ENCODE measurements at places on chromosomes 4 and X.

DNA sequence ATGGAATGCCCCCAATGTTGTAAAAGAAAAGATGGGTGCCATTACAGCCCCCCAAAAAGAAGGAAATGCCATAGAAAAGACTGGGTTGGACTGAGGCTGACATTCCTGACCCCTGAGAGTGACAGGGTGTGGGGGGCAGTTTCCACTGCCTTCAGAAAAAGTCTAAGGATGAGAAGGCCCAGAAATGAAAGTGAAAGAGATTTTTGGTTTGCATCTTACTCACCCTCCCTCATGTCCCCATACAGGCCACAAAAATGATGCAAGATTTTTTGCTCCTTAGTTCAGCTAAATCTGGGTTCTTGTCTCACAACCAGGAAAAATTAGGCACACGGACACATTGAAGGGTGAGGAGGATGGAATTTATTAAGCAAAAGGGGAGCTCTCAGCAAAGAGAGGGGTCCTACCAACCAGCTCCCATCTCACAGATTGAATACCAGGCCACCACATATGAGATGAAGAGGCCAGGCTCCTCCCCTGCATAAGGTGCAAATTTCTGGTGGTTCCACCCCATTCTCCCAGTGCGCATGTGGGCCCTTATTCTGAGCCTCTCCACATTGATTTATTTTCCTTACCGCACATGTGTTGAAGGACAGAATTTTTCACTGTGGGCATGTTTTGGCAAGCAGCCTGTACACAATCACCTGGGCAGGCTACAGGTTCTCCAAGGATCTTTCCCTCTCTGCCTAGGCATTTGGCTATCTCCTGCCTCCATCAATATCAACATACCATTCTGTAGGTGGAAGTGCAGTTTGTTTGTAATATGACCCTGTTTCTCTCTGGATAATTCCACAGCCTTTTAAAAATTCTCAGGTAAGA lies 18.8 kb downstream of the PPP4R3C start:
- peak; percentile 21 for DNase-seq

- no peak for DNase-seq
Measured at GRCh38 chrX:44871114-44871645, 1.8 kb upstream of the KDM6A start.

DNA sequence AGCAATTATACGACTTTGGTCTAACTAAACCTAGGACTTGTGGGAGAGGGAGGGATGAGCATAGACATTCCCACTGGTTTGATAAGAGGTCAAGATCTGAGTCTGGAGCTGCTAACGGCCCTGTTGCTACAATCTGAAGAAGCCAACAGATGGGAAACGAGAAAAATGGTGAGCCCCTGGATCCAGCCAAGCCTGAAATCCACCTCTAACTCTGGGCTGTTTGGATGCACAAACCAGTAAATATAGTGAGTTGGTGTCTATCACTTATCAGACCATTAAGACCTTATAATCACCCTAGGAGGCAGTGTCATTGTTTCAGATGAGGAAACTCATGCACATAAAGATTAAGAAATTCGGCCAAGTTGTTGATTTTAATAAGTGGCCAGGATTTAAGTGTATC lies 50.5 kb downstream of the ADGRA3 start:
- DNase-seq = no peak

DNA sequence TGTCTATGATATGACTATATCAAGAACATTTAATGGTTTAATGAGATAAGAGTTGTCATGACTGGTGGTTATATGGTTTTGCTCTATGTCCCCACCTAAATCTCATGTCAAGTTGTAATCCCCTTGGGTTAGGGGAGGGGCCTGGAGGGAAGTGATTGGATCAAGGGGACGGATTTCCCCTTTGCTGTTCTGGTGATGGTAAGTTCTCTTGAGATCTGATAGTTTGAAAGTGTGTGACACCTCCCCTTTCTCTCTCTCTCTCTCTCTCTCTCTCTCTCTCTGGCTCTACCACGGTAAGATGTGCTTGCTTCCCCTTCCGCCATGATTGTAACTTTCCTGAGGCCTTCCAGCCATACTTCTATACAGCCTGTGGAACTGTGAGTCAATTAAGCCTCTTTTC lies 803.4 kb downstream of the TRIML1 start:
- DNase-seq = no peak

- no peak for DNase-seq
Measured at GRCh38 chr4:139892973-139893736, 227.5 kb downstream of the MGST2 start.

DNA sequence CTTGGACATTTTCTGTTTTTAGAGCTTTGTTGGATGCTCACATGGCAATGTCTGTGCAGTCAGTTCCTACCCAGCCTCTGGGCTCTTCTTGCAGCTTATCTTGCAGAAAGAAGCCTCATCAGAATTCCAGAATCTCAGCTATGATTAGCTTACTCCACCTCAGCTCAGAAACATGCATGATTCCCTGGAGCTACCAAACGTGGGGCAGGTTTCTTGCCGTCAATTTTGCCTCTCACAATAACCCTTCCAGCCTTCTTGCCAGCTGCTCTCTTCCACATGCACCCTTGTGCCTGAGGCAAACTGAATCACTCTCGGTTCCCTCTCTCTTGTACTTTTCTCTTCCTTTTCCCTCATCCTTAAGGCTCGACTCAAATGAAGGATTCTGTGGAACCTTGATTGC lies 141.4 kb downstream of the PTTG2 start:
- DNase-seq = no peak

- peak; percentile 25 for DNase-seq
Measured at GRCh38 chr4:97987019-97987648, 156.1 kb downstream of the STPG2 start.

GRCh38 chr4:74536557-74536956 lies 91.6 kb downstream of the AREG start:
- no peak for DNase-seq

DNA sequence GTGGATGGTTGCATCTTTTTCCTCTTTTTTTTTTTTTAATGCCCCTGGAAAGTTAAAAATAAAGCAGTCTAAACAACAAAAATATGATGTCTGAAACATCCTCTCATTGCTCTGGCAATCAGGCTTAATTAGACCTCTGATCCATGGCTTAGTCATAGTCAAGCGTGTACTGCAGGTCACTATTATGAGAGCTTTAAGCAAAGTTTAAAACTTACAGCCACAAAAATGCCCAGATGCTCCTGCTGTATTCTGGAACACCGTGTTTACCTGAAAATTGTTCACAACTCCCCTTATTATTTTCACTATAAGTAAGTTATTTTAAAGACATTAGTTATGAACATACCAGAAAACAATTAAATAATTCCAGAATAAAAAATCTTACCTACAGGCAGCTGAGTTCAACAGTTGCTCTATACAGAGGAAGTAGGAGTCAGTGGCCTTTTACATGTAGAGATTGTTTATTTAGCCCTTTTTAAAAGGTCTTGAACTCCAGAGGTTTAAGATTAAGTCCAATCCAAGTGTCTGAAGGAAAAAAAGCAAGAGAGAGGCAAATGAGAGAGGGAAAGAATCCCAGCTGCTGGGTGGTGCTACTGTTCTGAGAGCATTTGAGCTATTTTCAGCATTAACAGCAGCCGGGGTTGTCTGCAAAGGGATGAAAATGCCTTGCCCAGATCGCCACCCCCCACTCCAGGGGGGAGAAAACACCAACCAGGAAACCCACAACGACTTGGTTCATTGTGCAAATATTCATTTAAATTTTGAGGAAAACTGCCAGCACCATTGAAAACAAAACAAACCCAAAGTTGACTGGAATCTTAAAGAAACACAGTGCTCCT lies 36.9 kb downstream of the SORBS2 start:
- DNase-seq = no peak

DNA sequence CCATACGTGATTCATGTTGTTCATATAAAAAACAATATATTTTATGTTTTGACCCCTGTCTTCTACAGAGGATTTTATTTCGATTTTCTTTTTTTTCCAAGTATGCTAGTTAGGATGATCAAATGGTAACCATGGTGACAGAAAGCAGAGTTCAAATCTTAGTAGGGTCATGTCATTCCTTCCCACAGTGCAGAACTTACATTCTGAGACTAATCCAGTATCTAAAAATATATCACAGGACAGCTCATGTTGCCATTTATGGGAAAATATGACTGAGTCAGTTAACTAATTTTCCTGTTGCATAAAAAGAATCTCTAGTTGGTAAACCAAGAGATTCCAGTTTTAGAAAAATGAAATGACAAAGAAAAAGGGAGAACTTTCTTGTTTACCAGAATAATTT lies 209.5 kb downstream of the PARM1 start:
- DNase-seq = no peak

DNA sequence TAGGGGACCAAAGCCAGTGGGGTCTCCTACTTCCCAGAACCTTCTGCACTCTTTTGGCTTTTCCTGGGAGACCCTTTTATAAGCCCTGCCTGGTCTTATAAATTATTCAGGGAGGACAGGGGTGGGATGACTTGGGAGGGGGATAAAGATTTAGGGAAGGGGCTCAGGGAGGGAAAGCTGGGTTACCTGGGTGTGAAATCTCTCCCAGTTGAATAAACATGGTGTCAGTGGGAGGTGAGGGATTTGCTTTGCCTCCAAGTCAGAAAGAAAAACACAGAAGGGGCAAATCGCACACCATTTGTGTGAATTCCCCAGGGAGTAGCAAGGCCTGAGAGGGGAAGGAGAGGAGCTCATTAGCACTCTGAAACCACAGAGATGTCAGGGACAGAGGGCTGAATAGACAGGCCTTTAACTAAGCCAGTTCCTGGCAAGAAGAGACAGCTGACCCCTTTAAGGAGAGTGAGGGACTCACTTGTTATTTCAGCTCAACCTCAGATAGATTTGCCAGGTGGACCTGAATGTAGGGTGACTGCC lies at the start of gene RIPPLY1:
Gene RIPPLY1, minus strand, starts transcription at position 51 of the 534 bp plus-strand sequence. CDS start 54 bp downstream, outside the sequence.
- DNase-seq = no peak

DNA sequence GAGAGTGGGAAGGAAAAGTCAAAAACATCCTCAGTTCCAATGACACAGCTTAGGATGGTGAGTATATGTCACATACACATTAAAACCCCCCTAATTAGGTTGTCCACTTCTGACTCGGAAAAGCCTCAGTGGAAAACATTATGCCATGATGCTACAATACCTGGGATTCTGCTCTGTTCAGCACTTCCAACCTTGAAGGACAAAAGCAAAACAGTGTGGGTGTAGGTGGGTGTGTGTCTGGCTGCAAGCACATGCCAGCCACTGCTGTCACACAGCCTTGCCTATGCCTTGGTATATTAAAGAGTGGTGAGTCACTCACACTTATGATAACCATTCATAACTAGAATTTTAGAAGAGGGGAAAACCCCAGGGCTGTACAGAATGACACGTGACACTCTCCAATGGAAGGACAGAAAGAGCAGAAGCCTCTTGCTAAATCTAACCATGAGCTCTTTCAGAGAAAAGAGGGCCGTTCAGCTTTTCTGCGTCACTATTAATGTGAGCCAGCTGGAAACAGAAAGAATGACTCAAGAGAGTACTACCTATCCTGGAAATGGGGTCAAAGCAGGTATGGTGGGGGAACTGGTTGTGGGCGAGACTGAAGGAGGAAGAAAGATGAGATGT lies 159.6 kb downstream of the TET2 start:
- no peak for DNase-seq
